ENCODE measurements at places on chromosomes 6 and 20. TPM values are rescaled to one million over a fixed set of nuclear protein-coding genes. Genes with fewer than 3 reads are reported as not detected.

PSORS1C1 gene
- 1.3 TPM for total RNA-seq

DNA sequence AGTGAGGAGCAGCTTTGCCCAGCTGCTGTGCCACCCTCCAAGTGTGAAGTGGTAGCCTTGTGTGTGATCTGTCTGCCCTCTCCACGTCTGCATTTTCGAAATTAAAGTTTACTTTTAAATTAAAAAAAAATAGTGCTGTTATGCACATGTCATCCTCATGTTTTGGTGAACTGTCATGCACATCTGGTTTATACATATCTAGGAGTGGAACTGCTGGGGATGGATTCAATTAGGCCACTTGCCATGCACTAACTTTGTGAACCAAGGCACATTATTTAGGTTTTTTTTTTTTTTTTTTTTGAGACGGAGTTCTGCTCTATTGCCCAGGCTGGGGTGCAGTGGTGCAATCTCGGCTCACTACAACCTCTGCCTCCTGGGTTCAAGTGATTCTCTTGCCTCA lies 3.6 kb downstream of the GTSF1L start:
- DNase-seq = no peak

GRCh38 chr6:97405818-97406409 lies 122.9 kb upstream of the MMS22L start:
- DNase-seq = no peak

- DNase-seq = no peak
These were observed 279.4 kb downstream of the CD83 start for GRCh38 chr6:14396826-14397517.

CALHM4 gene
- total RNA-seq = not detected

- no peak for DNase-seq
These were observed 233.9 kb downstream of the ERMARD start for GRCh38 chr6:169985121-169986015.

GRCh38 chr6:114049367-114049966 lies 78.5 kb upstream of the HDAC2 start:
- DNase-seq = no peak

DNA sequence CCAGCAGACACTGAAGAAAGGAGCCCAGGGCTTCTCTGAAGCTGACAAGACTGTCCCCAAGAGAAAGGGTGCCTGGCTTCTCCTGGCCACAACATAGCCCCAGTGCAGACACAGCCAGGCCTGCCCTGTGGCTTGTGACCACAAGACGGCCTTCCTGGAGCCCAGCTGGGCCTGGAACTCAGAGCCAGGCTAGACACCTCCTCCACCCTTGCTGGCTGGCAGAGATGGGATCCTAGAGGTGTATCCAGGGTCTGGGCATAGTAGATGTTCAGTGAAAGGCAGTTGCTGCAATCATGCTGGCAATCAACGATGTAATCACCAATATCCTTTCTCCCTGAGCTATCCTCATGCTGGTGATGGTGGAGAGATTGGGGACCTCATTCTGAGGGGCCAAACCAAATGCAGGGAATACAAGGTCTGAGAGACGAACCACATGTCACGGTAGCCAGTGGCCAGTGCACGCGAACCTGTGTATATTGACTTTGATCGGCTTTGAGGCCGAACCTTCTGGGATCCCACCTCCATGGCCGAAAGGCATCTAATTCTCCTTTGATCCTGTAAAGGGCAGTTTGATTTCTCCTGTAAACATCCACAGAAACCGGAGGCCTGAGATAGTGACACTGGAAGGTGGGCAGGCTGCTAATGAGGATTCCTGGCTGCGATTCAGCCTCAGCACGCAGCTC lies 115.2 kb downstream of the PSMB1 start:
- no peak for DNase-seq

CDK19 gene
- total RNA-seq = 7.8 TPM

- no peak for DNase-seq
These were observed 69.5 kb upstream of the FABP7 start for GRCh38 chr6:122709922-122710512.

DNA sequence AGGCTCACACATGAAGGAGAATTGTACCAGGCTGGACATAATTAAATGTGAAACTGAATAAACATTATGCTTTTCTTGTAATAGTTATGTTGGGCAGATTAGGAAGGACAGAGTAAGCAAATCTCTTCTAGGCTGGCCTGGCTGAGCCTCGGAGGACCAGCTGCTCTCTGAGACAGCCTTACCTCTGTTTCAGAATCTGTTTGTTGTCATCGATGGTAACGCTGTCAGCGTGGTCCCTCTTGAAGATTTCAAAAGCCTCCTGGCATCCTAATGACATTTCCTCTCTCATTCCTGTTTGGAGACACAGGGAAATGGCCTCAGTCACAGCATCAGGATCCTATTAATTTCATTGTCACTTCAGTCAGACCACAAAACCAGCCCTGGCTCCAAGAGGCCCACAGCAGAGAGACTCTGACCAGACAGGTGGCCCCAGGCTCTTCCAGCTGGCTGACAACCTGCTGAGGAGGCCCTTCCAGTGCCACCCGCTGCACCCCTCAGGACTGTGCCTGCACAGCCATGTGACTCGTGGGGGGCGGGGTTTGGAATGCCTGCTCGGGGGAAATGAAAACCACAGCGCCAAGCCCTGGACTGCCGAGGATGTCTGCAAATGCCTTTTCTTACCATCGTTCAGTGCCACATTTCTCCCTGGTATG lies 108.5 kb upstream of the KCNK16 start:
- DNase-seq = no peak

RIPPLY2 gene
- not detected for total RNA-seq

SCRT2 gene
- total RNA-seq = not detected

TREML2 gene
- total RNA-seq = 0.44 TPM

OR12D3 gene
- total RNA-seq = not detected

- no peak for DNase-seq
These were observed 125.5 kb upstream of the FBXL4 start for GRCh38 chr6:99073223-99073622.

EYA4 gene
- 1.1 TPM for total RNA-seq

IMPG1 gene
- total RNA-seq = not detected

DNA sequence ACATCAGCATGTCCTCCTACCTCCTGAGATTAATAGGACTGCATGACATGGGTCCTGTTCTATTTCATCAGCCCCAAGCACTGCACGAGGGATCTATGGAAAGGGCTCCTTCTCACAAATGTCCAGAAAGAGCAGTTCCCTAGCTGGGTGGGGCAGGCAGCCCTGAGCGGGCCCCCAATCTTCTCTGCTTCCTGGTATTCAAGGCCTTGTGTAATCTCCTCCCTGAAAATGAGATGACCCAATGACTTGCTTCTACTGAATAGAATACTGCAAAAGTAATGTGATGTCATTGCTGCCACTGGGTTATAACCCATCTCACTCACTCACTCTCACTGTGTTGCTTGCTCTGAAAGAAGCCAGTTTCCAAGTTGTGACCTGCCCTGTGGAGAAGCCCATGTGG lies 126.4 kb downstream of the OPRM1 start:
- DNase-seq = no peak

MOCS1 gene
- 55.1 TPM for total RNA-seq

GRCh38 chr20:24670341-24670872 lies 201.0 kb downstream of the SYNDIG1 start:
- no peak for DNase-seq

DNA sequence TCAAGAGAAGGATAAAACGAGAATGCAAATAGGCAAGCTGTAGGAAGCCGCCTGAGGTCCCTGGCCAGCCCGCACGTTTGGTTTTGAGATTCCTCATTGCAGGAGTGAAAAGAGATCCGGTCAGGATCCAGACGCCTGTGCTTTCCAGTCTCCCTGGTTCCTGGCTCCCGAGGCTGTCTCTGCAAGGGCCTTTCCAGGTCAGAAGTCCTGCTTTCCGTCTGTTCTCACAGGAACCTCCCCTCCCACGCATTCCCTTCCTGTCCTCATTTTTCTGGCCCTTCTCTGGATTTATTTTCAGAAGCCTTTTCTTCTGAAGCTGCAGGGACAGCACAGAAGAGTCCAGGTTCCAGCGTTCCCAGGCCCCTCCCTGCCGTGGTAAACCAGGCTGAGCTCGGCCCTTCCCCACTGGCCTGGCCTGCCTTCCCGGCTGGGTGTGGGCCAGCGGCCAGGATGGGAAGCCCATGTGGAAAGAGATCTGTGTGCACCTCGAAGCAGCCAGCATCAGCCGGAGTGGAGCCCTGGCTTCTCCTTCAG lies 54.0 kb downstream of the TMEM242 start:
- no peak for DNase-seq

DACT2 gene
- 3.9 TPM for total RNA-seq

DNA sequence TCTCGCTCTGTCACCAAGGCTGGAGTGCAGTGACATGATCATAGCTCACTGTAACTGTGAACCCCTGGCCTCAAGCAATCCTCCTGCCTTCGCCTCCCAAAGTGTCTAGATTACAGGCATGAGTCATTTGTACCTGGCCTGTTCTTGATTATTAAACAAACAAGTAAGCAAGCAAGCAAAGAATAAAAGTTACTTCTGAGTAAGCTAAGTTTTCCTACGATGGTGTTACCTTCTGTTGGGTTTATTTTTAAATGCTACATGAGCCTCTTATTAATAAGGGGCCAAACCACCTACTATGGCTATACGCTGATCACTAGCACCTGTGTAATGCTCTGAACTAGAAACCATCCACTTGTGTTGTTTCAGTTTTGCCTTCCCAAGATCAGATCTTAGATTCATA lies 50.8 kb downstream of the IL22RA2 start:
- no peak for DNase-seq

GRCh38 chr6:144106206-144106605 lies 10.8 kb upstream of the SF3B5 start:
- DNase-seq = no peak

DNA sequence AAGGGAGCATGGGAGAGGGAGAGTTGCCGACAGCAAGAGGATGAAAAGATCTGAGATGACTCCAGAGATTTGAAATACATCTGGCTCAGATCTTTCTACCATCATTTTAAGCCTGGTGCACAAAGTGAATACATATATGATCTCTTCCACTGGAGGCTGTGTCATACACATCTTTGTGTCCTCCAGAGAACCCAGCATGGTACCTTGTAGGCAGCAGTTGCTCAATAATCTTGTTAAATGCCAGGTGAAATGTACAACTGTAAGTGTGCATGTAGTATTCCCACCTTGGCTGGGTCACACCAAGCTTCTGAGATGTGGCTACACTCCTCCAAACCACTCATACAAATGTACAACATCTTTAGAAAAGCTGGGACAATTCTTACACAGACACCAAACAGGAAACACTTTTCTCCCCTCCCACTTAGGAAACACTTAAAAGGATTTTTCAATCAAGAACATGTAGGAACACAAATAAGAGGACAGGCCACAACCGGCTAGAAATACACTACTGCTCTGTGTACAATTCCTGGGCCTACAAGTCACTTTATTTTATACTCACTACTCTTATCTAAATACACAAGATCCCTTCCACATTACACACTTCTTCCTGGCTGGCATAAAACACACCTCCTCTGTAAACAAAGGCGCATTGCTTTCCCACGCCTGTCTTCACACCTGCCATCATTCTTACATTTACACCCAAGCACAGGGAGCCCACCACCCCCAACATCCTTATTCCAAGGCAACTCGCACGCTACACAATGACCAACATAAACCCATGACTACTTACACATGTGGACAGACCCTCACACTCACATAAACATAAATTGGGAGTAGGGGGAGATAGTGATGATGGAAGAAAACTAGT lies 3.8 kb upstream of the IER3 start:
- no peak for DNase-seq

DNA sequence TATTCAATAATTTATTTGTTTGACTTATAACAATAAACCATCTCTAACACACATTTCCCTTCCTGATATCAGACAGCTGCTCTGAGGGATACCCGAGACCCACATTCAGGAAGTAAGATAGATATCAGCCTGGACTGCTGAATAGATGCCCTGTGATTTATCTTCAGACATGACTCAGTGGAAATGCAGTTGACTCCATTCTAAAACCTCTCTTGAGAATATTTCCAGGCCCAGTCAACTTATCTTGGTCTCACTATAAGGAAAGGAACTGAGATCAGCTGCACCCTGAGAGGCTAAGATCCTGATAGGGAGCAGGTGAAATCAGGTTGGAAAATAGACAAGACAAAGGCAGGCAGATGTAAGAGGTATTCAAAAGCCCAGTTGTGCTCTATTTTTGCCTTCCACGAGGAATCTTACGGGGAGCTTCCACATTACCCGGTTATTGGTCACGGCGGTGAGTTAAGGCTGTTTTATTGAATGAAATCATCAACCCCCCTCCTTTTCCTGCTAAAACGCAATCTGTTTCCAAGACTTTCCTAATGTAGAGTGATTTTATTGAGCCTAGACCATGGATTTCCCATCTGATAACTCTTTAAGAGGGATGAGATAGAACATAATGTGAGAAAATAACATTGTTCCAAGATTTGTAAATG lies 25.5 kb downstream of the C6orf15 start:
- no peak for DNase-seq

DNA sequence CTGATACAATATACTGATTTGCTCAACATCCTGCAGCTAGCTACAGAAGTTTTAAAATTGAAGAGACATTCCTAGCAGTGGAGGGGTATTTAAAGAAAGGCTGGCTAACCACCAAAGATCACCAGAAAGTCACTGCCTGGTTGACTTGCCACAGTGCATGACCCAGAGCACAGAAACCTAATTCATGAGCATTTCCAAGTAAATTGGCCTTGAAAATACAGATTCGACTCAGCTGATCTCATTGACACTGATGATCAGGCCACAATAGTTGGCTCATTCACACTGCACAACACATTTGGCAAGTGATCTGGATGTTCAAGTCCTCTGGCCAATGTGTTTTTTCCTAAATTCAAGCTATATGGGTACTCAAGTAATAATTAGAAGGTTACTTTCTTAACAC lies 13.3 kb upstream of the TDRD6 start:
- no peak for DNase-seq

SLC35D3 gene
- total RNA-seq = not detected

GRCh38 chr20:46713957-46714834 lies 4.7 kb downstream of the SLC2A10 start:
- DNase-seq = no peak

- DNase-seq = no peak
These were observed 11.2 kb downstream of the TP53INP2 start for GRCh38 chr20:34715384-34715783.

DNA sequence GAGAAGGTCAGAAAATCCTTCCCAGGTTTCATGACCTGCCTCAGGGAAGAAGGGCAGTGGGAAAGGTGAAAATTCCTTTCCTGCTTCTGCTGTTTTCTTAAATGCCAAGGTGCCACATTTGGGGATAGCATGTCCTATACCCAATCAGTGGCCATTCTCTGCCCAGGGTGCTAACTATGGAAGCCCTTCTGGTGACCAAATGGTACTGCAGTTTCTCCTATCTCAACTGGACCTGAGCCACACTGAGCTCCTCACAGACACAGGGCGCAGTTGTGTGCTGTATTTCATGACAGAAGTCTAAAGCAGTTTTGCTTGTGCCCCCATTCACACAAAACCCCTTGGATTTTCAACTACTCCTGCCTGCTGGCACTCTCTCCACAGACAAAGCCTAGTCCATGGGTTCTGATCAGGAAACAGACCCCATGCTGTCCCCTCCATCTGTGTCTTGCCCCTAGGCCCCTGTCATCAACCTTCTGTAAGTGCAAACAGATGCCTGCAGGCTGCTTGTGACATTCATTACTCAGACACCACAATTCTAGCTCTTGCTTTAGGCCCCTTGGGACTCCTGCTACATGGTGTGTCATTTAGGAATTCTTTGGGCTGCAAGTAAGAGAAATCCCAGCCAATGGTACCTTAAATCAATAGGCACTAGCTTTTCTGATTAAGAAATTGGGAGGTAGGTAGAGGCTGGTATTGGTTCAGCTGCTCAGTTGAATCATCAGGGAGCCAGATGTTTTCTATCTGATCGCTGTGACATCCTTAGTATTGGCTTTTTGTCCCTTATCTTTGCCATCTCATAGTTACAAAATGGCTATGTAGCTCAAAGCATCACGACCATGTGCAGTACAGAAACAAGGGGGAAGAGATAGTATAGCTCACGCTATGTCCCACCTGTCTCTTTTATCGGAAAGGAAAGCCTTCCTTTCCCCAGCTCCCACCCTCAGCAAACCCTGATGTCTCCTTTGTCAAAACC lies 147.8 kb downstream of the CD83 start:
- no peak for DNase-seq

All from omental fat pad (tissue), 4 donors.